ENCODE measurements at places on chromosomes 2 and 18. TPM values are rescaled to one million over a fixed set of nuclear protein-coding genes. Genes with fewer than 3 reads are reported as not detected.

DNA sequence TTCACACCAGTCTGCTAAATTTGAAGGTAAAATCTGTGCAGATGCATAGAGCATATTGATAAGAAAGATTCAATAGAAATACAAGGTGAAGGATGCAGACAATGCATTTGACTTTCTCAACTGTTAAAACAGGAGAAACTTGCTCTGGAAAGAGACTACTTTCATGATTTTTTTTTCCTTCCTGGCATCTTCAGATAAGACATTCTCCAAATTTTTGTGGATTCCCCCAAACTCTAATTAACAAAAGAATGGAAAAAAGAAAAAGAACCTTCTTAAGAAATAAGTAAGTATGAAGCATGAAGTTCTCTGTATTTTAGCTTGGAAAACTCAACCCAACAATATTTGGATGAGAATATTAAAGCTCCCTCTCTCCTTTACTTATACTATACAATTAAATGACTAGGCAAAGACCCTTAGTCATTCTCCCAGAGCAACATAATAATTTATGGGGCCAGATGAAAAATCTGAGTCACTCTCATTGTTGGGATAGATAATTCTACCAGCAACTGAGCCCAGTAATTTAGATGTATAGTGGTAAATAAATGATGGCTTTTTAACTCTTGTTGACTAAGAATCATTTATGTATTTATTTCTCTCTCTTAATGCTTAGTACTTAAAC, 298.7 kb upstream of the COL3A1 start:
- no peak for DNase-seq

DNA sequence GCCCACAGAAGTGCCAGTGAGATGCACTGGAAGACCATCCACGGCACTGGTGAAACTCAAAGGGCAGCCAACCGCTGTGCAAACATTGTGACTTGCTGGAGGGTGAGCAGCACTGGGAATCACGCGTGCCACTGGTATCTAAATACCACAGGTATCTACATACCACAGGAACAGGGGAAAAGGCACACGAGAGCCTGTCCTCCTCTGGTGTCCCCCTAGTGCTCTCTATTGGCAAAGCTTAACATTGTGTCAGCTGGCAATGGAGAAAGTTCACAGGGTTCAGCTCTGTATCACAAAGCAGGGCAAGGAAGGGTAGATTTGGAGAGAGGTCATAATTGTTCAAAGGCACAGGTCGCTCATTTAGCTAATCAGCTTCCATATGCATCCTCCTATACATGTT, 12.6 kb upstream of the SEC11C start:
- no peak for DNase-seq

TBR1 gene
- total RNA-seq: not detected

DNA sequence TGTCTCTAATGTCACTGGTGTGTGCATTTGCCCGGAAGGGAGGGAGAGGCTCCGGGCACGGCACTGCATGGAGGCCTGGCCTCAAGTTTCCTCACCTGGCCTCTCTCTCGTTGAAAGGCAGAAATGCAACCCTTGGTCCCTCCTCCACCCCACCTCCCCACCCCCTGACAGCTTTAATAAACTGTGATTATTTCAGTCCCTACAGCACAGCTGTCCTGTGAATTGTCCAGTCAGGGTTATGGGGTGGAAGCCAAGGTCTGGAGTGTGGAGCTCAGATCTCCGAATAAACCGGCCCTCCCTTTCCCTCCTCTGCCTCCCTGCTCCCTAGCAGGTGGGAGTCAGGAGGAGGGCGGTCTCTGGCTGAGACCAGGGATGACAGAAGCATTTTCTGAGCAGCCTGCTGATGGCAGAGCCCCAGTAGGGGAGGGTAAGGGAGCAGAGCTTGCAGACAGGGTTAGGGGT, 199.2 kb upstream of the SMAD2 start:
- DNase-seq: no peak

SIX3 gene
- total RNA-seq: not detected

DNA sequence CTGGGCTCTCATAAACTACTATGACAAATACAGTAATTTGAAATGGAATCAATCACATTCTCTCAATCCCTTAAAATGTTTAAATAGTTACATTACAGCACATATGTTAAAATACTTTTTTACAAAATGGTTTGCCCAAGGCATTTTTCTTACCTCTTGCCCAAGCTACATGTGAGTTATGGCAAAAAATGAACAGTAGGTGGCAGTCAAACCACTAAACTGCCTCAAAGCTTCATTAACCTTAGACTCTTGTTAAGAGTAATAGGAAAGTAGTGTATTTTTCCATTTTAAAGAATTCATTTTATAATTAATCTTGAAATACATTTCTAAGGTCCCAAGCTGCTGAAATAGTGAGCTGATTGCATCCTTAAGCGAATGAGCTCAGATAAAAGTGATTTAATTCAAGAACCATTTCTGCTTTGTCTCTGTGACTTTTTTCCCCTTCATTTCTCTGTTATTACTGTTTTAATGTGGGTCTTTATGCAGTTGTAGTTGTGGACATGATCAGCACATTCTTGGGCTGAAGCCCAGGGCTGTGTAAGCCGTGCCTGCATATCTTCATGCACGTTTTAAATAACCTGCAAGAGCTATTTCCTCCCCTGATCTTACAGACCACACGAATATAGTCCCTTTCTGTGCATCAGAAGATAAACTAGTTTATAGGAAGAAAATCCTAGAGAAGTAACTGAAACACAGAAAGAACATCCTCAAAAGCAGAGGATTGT, 311.8 kb downstream of the LNPK start:
- no peak for DNase-seq

DNA sequence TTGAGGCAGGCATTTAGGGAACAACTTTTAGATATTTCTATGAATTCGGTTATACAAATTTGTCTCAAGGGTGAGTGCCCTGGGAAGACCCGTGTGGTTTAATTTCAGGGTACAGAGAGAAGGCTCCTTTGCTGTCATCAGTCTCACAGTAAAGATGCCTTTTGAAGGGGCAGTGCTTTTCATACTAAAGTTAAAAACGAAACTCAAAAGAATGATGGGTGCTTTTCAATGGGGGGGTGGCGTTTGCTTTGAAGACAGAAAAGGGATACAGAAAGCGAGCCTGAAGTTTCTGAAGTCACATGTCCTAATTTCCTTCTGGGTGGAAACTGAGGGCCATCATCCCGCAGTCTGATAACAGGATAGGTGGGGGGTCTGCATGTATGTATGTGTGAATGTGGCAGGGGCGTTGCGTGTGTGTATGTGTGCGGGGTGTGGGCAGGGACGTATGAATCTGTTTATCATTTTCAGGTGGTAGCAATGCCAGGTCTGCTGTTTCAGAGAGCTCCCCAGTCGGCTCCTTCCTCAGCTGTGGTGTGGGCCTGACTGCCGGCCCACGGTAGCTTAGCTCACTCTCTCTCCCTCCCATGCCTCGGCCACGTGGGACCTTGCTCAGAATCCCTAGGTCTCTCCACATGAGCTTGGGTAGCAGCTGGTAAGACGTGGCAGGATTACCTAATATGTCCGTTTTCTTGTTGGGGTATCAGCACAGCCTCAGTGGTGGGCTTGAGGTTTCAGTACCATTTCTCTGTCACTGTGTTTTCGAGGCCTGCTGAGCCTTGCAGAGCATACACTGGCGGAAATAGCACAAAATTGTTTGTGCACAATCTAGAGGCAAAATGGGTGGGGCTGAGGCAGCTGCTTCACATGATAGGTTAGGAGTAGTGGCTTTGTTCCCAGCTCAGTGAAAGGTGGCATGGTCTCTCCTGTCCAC, 32.7 kb downstream of the ARHGAP25 start:
- peak; percentile 37 for DNase-seq

NMUR1 gene
- total RNA-seq: 0.62 TPM

GPR155 gene
- total RNA-seq: 15.5 TPM

- no peak for DNase-seq
Measured at GRCh38 chr2:241851325-241852115, 7.2 kb downstream of the PDCD1 start.

AGPS gene
- total RNA-seq: 26.5 TPM

GRCh38 chr2:74497777-74498499, 1.5 kb downstream of the LBX2 start:
- no peak for DNase-seq

DNA sequence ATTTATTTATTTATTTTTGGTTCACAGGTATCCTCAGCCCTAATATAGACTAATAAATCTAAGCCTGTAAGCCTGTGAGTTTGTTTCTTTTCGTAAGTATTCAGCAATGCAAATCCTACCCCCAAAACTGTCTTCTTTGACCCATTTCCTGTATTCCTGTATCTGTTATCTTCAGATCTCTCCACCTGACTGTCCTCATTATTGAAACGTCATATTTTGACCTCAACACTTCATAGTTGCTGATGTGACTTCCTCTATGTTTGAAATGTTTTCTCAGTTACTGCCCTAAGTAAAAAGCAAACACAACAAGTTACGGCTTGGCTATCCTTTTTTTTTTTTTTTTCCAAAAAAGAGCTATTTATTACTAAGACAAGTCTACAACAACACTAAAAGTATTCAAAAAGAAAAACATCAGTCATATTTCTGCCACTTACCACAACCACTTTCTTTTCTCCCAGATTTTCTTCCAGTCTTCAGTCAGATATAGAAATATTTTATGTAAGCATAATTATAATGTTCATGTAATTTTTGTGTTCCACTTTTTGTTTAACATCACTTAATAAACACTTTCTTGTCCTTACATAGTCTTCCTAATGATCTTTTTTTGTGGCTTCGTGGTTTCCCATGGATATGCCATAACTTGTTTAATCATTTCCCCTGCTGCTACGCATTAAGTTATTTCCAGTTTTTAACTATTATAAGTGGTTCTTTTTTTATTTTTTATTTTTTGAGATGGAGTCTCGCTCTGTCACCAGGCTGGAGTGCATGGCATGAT, 45.0 kb upstream of the EML4 start:
- no peak for DNase-seq

GRCh38 chr2:128520791-128521190, 202.1 kb upstream of the HS6ST1 start:
- DNase-seq: no peak

DNA sequence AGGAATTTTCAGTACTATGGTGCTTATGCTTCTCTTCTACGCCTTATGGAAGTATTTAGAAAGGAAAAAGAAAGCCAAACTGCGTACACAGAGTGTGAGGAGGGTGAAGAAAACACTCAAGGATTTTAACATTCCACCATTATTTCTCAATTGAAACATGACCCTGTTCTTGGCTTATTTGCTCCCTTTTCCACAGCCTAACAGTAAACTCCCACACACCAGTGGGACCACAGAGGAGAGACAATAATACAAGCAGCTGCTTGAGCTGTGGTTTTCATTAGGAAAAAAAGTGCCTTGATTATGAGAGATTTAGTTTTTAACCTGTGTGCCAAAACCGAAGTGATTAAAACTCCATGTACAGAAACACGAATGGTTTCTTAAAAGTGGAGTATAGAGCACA, 134.3 kb downstream of the MEP1B start:
- DNase-seq: no peak

Data from T-cell (primary cell).